ENCODE measurements at places on chromosomes 2 and 18.

DNA sequence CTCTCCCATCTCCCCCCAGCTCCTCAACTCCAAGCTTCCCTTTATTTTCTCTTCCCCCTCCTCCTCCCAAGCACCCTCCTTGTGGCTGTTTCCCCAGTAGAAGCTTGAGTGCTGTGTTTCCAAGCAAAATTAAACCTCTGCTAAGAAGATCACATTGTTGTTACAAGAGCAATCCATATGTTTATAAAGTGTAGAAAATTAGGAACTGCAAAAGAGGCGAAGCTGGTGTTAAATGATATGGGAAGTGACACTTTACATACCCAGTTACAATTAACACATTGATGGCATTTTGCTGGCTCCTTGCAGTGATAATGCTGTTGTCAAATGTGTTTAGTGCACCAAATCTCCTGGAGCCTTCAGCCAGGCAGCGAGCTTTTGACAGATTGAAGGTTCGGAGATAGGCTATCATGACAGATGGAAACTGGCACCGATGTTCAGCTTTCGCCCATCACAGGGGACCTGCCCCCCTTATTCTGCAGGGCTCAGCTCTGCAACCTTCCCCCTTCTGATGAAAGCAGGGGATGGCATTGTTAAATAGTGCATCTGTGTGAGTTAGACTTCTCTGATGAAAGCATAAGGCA, 259.8 kb upstream of the ATP5MC3 start:
- peak; percentile 58 for ATAC-seq

DNA sequence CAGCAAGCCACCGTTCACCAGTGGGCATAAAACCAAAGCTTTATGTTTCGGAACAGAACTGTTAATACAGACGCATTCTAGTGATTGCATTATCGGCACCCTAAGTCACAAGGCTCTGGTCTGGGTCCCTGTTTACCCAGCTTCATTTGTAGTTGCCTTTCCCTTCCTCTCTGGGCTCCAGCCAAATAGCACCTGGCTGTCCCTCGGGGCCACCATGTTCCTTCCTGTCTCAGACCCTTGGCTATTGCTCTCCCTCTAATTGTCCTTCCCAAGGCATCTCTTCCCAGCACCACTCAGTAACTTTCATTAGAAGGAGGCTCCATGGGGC, 75.3 kb downstream of the SDC1 start:
- no peak for ATAC-seq

DNA sequence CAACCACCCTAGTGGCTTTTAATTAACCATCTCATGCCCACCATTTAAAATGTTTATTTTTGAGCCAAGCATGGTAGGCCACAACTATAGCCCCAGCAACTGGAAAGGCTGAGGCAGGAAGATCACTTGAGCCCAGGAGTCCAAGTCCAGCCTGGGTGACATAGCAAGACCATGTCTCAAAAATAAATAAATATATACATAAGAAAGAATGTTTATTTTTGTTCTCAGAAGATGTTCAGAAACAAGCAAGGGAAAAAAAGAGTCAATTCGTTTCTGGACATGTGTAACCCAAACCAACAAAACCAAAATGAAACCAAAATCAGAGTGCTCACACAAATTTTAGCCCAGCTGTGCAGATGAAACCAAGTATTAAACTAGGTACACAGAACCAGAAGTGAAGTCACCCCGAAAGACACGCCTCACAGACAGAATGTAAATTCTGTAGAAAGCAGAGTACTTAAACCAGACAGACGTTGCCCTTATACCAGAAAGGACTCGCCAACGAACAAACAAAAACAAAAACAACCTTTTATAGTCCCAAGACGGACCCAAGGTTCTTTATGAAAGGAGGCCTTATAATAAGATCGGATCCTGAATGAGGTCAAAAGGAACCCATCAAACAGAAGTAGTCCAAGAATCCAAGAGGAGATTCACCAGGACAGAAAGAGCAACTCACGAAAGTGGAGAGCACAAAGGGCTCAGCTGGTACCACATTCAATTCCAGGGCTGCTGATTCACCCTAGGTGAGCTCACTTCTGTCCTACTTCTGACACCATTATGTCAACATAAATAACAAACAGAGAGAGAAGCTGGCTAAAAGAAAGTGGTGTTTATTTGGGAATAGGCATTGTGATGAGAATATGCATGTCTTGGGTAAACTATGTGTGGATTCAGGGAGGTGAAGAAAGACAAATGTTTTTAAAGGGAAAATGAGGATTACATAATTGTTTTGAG, 31.8 kb upstream of the MTCL1 start:
- ATAC-seq, result no peak

DNA sequence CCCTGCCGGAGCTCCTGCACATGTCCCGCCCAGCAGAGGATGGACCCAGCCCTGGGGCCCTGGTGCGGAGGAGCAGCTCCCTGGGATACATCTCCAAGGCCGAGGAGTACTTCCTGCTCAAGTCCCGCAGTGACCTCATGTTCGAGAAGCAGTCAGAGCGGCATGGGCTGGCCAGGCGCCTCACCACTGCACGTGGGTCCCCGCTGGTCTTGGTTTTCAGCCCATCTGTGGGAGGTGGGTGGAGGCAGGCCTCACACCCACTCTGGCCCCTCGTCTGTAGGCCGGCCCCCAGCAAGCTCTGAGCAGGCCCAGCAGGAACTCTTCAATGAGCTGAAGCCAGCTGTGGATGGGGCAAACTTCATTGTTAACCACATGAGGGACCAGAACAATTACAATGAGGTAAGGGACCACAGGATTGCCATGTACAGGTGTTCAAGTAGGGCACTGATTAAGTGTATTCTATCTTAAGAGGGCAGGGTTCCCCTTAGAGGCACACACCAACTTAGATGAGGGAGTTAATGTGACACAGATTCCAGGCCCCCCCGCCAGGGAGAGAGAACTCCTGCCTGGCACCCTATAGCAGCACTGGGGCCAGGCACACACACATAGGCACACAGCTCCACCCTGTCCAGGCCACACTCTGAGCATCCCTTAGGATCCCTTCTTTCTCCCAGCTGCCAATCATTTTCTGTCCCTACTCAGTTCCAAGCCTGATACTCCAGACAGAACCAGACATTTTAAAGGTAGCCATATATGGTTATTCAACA, 5.4 kb upstream of the CHRNG start:
- peak; percentile 37 for ATAC-seq

DNA sequence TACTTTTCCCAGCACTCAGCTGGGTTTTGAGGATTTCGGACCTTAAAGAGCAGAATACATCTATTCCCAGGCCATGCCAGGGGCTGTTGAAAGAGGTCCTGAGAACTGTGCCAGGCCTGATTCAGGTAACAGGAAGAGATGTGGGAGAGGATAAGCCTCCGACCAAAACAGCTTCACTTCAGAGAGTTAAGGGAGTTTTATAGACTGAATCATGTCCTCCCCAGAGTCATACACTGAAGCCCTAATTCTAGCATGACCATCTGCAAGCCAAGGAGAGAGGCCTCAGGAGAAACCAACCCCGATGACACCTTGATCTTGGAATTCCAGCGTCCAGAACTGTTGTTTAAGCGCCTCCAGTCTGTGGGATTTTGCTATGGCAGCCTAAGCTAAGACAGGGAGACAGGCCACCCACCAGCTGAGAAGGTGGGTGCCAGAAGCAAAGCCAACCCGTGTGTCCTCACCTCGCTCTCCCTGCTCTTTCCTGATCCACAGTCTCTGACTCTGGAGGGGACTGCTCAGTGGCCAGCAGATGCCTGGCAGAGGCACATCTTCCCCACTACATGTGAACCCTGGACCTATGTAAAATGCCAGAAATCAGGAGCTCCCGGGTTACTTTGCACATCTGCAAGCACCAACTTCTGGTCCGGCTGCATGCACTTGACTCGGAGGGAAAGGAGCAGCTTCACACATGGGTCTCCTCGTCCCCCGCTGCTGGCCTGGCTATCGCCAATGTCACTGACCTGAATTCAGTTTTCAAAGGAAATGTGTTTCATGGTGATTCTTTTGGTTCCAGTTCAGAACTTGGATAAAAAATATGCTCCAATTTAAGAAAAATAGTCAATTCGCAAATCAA, 116.8 kb upstream of the EPC2 start:
- ATAC-seq, result no peak

- ATAC-seq, result no peak
Measured at GRCh38 chr2:234025466-234025865, 25.0 kb upstream of the SPP2 start.

GRCh38 chr2:35708411-35708923, 647.1 kb upstream of the CRIM1 start:
- no peak for ATAC-seq

- peak; percentile 36 for ATAC-seq
Measured at GRCh38 chr2:104873689-104874054, 19.8 kb downstream of the POU3F3 start.

DNA sequence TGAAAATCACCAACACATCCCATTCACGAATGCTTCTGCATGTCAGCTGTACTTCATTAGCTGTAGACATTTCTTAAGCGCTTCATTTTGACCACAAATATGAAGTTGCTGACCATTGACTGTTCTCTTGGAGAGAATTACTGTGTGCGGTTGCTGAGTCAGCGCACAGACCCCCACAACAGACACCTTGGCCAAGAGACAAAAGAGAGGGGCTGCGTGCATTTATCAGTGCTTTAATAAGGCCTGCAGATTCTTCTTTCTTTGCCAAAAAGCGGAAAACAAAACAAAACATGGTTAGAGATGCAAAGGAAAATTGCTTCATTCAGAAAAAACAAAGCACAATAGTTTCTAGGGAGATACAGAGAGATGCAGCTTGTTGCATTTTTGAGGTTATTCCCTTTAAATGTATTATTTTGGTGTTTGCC, 174.7 kb downstream of the ACKR3 start:
- ATAC-seq, result no peak

DNA sequence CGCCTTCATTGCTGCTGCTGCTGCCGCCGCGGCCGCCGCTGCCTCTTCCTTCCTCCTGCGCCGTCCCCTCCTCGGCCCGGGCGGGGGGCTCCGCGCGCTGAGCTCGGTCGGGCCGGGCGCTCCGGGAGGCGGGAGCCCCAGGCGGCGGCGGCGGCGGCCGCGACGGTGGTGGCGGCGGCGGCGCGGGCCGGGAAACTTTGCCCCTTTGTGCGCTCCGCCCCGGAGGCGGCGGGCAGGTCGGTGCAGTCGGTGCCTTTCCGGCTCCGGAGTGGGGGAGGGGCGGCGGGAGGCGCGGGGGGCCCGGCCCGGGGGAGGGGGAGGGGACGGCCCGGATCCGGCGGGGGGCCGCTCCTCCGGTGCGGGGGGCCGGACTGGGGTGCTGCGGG, 205 bp downstream of the TET3 start:
- ATAC-seq, result peak; percentile 45

DNA sequence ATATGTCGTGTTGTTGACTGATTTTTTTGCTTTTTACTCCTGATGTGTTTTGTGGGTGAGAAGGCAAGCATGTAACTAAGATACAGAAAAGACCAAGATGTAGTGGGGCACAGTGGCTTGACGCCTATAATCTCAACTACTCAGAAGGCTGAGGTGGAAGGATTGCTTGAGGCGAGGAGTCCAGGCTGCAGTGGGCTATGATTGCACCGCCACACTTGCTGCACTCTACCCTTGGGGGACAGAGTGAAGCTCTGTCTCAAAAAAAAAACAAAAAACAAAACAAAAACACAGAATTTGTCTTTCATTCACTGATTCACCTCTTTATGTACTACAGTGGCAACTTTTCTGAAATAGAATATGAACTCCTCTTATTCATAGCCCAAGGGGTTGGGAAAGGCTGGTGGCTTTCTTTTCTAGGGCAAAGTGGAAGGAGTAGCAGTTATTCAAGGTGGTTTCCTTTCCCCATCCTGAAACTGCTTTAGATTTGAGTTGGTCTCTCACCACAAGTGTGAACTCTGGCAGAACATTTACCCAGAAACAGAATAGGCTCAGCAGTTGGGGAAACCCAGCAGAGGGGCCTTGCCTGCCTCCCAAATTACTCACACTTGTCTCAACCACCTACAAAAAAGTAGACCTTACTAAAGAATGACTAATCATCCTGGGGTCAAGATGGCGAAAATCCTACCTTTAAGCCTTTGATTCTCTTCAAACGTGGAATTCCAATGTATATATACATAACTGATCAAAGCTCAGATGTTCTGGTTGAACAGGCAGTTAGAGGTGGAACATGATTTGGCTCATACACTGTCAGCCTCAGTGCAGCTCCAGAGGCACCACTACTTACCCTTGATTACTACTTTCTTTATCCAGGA, 6.5 kb downstream of the TANK start:
- ATAC-seq, result no peak

DNA sequence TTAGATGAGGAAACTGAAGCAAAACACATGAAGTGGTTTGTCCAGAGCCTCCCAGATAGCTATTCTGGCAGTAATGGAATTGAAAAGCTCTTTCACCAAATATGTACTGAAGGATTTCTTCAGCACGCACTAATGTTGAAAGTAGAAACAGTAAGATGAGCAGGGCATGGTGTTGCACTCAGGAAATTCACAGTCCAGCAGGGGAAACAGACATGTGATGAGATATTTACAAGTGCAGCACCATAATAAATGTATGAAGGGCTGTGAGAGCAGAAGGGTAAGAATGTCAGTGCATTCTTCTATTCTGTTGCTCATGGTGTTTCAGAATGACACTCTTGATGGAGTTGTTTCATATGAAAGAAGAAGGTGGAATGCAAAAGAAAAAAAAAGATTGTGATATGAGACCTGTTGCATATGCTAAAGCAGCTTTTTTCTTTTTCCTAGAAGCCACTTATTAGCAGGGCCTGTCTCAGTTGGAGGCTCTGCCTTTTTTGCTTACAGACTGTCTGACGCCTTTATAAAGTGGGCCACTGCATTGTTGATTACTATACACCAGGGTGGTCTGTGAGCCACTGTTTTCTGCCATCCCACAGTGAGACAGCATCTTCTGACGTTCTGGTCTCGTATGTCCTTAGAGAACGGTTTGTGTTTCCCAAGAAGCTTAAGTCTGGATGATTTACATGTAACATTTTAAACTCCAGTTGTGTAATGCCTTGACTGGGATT, 516.9 kb downstream of the ARHGAP15 start:
- ATAC-seq, result no peak

- no peak for ATAC-seq
Measured at GRCh38 chr18:79494936-79495335, 99.2 kb downstream of the NFATC1 start.

Measured in motor neuron (in vitro differentiated cells).